ENCODE measurements at places on chromosomes 11 and 22.

DNA sequence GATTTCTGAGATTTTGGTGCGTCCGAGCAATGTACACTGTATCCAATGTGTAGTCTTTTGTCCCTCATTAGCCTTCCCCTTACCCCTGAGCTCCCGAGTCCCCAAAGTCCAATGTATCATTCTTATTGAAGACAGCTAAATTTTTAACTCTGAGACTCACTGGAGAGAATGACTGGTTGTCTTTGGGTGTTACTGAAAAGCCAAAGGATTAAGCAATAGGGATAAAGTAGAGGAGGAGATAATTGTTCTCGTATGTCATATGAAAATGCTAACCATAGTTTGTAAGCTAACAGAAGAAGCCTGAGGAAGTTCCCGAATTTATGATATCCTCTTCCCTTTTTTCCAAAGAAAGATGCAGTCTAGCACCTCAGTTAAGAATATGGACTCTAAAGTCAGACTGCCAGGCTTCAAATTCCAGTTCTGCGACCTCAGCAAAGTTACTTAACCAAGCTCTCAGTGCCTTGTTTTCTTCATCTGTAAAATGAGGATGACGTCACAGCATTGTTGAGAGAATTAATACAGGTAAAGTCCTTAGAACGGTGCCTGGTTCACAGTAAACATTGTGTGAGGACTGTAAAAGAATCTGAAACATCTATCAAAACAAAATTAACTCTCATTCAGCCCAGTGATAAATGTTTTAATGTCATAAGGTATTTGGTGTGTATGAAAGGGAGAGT is 1.6 kb upstream of the MSANTD2 start:
- no peak for DNase-seq

- no peak for DNase-seq
These were observed 69.7 kb downstream of the GAB2 start for GRCh38 chr11:78347956-78348355.

- no peak for DNase-seq
These were observed 161.7 kb downstream of the RAB38 start for GRCh38 chr11:88013508-88014065.

DNA sequence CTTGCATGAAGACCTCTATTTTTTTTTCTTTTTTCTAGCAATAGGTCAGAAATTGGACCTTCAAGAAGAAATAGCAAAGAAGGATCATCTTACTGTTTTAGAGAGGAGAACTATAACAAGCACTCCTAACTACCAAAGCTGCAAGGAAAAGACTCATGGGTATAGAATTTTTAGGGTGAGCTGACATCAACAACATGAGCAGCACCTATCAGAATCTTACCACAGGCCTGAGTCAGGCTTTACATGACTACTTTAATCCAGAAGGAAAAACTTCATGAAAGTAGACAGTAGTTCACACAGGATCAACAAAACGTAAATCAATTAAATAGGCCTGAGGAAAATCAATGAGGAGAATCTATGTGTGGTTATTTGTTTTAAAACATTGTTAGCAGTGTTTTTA is 130.5 kb downstream of the FAM76B start:
- DNase-seq, result no peak

- DNase-seq, result no peak
These were observed 133.0 kb downstream of the NAV2 start for GRCh38 chr11:19845626-19846025.

DNA sequence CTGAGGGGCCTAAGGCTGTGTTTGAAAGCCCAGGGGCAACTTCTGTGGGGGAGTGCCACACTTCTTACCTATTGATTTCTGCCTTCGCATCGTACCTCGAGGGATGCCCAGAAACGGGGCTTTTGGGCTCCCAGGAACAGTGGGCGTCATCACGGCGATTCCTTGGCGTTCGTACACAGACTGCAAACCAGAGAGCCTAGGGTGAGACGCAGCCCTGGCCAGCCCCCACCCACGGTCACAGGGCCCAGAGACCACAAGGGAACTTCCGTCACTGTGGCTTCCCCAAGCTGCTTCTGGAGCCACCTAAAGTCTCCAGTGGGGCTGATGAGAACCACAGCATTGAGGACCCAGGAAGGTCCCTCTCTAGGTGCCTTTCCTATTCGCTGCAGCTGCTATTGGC is 91.9 kb downstream of the CTTN start:
- no peak for DNase-seq

DNA sequence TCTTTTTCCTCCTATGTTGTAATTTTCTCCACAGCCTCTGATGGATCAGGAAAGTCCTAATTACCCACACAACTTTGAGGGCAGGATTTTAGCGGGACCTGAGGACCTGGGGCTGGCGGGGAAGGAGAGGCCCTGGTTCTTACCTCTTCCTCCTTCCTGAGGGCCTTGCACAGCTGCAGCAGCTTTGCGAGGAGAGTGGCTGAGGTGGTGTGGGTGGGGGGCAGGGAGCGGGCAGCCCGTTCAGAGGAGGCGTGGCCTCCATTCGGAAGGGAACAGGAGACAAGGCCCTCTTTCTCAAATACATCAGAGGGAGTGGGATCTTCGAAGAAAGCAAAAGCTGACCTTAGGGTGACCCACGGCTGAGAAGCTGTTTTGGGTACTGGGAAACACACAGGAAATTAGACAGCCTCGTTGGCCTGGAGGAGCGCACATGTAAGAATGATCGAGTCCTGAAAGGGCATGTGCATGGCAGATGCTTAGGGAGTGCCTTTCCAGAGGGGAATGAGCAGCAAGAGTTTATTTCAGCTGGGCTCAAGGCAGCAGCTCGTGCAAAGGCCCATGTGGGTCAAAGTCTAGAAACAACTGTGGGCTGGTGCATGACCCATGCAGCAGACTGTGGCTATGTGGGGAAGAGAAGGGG is 76.6 kb upstream of the NARS2 start:
- DNase-seq, result no peak

All from stimulated activated CD4-positive, alpha-beta T cell treated with anti-CD3 and anti-CD28 coated beads, Interleukin-4, amount 100 ng/mL, for 1 hour (primary cell).